CD4-positive, alpha-beta T cell treated with Interleukin-4 for 1 hour (primary cell): ENCODE measurements at places on chromosomes 5 and 9.

DNA sequence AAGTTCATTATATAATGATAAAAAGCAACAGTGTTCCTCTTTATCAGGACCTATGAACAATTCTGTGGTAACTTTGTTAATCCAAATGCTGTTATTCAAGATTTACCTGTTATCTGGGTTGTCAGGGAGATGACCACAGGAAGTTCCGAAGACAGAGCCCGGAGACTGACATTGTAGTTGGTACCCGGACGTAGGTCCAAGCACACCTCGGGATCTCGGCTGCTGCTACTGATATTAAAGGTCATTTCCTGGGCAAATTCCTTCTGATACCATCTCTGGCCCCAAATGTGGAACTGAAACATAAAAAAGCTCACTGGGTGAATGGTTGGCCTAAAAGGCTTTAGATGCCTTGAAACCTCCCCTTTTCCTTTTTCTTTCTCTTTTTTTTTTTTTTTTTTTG lies 96.7 kb downstream of the SUSD1 start:
- DNase-seq, result no peak

DNA sequence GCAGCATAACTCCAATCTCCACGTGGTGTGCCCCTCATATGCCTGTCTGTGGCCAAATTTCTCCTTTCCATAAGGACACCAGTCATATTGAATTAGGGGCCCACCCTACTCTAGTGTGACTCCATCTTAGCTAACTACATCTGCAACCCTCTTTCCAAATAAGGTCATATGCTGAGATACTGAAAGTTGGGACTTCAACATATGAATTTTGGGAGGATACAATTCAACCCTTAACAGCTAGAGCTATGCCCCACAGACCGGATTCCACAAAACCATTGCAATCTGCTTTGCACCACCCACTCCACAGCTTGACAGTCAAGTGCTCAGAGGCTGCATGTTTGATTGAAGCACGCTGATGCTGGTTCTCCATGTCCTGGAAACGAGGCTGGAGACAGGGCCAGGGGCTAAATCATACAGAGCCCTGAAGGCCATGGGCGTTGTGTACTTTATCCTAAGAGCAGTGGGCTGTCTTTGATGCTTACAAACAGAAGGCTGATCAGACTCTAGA lies 122.8 kb downstream of the MTX3 start:
- no peak for DNase-seq

DNA sequence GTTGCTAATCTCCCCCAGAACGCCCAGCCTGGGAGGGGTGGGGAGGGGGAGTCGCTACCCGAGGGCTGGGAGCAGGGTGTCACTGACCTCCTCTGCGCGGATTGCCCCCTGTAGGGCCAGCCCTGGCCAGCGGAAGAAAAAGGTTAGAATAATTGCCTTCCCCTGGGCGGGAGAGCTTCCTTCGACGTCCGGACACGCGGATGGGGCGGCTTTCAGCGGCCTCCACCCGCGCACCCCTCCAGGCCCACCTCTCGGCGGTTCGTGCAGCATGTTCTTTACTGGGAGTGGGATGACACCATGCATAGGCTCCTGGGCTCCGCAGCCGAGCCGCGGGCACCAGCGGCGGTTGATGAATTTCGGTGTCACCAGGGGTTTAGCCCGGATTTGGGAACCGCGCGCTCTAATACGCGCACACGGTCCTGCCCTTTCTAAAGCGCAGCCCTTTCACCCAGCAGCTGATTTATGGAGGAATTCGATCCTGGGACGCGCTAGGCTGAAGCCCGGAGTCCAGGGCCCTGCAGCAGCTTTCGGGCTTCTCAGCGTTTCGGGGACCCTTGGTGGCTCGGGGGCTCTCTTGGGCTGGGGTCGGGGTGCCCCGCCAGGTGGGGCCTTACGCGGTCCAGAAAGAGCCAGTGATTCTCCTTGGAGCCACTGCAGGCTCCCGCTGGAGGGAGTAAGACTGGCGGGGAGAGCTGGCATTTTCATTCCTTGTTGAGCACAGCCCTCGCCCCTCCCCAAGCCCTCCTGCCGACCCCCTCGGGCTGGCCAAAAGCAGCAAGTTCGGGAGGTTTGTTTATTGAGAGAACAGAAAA lies 10.1 kb downstream of the LMX1B start:
- DNase-seq, result no peak

DNA sequence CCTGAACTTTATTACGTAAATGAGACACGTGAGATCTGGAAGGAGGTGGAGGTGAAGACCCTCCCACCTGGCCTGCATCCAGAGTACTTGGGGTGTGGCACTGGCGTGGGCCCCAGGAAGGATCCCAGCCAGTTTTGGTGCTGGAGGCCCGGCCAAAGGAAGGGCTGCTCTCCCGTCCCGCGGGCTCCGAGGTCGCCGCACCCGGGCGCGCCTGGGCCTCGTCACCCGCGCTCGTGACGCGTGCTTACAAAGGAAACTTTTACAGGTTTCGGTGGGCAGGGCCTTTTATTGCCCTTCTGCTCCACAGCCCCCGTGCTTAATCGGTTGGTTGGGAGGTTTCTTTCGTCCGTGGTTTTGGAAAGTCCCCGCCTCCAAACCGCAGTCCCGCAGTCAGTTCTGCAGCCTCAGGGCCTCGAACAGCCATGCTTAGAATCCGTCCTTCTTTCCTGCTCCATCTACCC lies 29.2 kb downstream of the CDKN2A start:
- DNase-seq, result peak; percentile 69

GRCh38 chr9:119701651-119702050 lies 332.4 kb upstream of the BRINP1 start:
- DNase-seq, result no peak

DNA sequence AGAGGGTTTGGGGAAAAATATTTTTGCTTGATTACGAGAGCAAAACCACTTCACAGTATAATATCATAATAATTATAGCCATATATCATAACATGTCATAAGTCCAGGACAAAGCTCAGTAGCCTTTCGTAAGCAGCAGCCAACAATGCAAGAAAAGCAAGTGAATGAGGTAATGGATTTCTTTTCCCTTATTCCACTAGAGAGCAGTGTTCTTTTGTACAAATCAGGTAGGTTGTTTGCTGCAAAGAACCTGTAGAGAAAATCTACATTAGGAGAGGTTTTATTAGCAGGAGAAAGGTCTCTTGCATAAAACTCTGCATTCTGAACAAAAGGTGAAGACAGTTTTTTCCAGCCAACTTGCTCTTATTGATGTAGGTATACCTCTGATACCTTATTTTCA lies 1033.4 kb downstream of the TLE4 start:
- DNase-seq, result no peak

GRCh38 chr9:34550681-34551270 lies 28.0 kb upstream of the ENHO start:
- no peak for DNase-seq

DNA sequence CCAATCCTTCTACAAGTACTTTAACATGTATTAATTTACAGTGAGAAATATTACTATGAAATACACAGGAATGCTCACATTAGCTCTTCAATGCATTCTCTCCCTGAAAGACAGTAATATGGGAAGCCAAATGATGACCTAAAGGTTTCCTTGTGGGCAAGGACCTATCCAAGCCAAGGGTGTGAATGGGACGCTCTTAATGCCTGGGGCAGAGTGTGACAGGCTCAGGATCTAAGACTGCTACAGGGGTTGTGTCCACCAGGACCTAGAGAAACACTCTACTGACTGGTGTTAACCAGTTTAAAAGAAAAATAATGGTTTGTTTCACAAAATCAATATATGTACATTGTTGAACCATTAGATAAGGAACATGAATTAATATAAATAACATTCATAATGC lies 158.7 kb downstream of the FGF1 start:
- DNase-seq, result no peak

- no peak for DNase-seq
Measured at GRCh38 chr5:9924614-9925013, 294.5 kb upstream of the TAS2R1 start.

DNA sequence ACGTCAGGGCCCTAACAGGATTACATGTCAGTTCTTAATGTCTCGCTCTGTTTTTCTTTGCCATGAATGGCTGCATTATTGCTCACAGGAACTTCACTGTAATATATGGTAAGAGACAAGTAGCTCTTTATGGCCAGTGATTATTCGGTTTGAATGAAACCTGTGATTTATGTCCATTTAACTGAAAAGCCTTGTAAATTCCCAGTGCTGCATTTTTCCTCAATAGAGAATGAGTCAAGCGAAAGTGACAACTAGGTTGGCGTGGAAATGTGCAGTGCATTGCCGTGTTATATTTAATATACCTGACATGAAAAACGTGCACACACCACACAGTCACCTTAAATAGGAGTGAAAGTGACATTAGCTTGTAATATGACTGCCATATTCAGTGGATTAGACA lies 163.1 kb downstream of the PBX3 start:
- DNase-seq, result no peak

DNA sequence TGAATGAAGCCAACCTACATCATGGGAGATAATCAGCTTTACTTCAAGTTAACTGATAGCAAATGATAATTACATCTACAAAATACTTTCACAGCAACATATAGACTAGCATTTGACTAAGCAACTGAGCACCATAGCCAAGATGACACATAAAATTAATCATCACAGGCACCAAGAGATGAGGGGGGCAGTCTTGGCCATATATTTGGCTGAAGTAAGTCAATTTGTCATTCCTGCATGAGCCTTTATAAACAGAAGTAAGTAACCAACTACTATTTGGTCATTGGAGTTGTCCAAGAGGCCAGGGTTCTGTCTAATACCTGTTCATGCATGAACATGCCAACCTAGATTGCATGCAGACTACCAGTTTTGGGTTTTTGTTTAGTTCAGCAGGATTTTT lies 53.6 kb downstream of the PDCD1LG2 start:
- no peak for DNase-seq

GRCh38 chr9:15485836-15486666 lies 24.7 kb downstream of the PSIP1 start:
- DNase-seq, result no peak

GRCh38 chr9:85038061-85038460 lies 368.5 kb downstream of the NTRK2 start:
- no peak for DNase-seq

DNA sequence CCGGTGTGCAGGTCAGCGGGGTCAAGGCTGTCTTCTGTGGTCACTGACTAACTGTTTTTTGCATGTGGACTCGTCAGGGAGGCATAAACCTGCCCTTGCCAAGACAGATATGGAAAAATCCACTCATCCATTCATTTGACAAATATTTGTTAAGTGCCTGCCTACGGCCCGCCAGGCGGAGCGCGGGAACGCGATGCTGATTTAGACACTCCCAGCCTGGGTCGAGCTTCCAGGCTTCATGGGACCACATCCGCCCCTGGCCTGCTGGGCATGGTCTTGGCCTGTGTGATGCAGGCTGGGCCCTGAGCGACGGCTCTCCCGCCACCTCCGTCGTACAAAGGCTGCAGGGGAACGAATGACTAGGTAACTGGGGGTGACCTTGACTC lies 18.1 kb downstream of the MYMK start:
- DNase-seq, result no peak

DNA sequence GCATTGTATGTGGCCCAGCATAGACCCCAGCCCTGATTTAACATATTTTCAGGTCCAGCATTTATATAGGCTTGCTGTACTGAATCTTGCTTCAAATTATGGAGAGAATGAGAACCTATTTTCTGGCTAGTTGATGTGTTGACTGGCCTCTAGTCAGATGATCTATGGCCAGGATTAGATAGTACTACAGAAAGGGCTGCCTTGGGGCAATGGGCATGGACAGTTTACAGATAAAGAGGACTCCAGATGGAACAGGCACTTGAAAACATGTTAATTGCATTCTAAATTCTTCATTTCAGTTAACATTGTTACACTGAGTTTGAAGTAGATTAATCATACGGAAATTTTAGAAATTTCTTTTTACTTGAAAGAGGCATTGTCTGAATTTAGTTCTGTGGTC lies 61.5 kb downstream of the RAB14 start:
- DNase-seq, result no peak

DNA sequence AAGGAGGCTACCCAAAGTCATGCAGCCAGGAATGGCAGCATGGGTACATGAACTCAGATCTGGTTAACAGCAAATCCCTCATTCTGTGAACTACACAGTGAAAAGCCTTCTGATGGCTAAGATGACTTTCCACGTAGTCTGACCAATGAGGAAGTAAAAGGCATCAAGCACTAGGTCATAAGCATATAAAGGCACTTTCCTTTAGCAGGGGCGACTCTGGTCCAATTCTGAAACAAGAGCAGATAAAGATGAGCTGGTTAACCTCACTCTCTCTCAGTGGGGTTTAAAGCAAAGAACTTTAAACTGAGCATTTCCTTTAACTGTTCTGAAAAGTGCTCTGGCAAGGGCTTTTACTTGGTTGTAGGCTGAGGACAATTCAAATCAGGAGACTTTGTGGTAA lies 21.1 kb downstream of the PSMB7 start:
- DNase-seq, result no peak

- DNase-seq, result no peak
Measured at GRCh38 chr9:109872901-109873300, 92.9 kb downstream of the PALM2AKAP2 start.

DNA sequence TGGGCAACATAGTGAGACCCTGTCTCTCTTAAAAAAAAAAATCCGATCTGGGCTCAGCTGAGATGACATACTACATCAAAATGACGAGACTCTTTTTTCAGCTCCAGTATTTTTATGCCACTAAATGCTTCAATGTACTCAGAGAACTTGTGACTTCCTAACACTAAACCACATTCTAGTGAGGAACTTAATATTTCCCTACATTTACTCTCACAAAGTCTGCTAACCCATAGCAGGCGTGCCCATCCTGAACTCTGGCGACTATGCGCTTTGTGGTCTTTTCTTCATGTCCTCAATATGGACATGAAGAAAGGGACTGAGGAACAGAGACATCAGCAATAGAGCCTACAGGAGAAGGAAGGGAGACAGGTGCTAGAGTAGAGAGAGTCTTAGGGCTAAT lies 41.3 kb downstream of the ITK start:
- DNase-seq, result no peak

GRCh38 chr5:25515525-25515924 lies 870.7 kb upstream of the CDH10 start:
- DNase-seq, result no peak

- no peak for DNase-seq
Measured at GRCh38 chr5:139177809-139178588, 20.2 kb downstream of the SIL1 start.

DNA sequence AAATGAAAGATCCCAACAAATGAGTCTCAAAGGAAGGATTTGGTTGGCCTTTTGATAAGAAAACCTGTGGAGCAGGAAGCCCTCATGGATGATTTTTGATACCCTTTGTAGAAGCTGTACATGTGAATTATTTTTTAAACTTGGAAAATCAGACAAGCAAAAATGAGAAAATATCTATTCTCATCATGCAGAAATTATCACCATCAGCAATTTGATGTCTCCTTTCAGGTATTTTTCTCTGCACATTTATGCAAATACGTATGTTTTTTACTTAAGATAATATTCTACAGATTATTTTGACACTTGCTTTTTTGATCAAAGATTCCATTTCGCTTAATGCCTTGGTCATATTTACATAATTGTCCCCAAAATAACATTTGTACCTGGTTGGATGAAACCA lies 7.2 kb downstream of the BTNL9 start:
- DNase-seq, result no peak

GRCh38 chr9:88767504-88767790 lies 223.8 kb upstream of the S1PR3 start:
- DNase-seq, result no peak
